RPMI7951 (cell line): ENCODE measurements at places on chromosomes 1 and 21.

- peak; percentile 28 for DNase-seq
Measured at GRCh38 chr1:178371235-178371634, 125.5 kb downstream of the CLEC20A start.

- DNase-seq = no peak
Measured at GRCh38 chr1:31758823-31759222, 5.3 kb downstream of the ADGRB2 start.

DNA sequence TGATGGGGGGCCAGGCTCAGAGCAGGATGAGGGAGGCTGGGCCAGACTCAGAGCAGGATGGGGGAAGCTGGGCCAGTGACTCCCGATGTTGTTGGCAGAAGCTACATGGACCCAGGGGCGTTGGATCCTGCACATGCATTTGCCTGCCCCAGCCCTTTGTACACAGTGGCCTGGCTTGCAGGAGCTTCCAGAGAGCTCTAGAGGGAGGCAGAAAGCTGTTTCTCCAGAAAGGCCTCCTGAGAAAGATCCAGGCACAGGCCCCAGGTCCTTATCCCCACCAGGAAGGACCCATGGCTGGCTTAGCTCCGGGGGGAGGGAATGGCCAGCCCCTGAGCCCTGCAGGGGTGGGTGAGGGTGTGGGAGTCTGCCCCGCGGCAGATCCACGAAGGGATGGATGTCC is 106.6 kb upstream of the ACTRT2 start:
- no peak for DNase-seq

DNA sequence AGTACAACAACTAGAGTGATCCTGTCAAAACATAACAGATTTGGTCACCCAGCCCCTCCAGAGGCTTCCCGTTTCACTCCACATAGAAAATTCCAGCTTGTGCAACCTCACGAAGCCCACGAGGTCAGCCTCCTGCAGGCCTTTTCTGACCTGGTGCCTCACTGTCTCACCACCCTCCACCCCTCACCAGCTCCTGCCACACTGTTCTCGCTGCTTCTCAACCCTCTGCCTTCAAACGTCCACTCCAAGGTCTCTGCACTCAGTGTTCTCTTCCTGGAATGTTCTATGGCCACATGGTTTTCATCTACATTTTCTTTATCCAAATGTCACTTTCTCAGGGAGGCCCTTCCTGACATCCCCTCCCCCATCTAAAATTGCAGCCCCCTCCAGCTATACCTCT is 178.9 kb downstream of the DHRS3 start:
- DNase-seq = no peak

GRCh38 chr1:215005656-215006345 is 76.7 kb upstream of the KCNK2 start:
- DNase-seq = peak; percentile 36

DNA sequence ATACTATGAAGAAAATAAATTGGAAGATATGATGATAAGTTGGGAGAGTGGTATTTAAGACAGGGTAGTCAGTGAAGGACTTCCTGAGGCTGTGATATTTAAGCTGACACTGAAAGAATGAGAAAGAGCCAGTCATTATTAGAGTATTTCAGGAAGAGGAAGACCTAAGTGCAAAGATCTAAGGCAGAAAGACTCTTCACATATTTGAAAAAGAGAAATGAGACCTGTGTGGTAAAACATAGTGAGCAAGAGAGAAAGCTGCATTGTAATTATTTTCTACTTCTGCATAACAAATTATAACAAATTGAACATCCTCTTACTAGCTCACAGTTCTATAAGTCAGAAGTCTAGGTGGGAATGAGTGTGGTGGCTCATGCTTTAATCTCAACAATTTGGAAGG is 34.6 kb upstream of the DOCK7 start:
- DNase-seq = no peak

DNA sequence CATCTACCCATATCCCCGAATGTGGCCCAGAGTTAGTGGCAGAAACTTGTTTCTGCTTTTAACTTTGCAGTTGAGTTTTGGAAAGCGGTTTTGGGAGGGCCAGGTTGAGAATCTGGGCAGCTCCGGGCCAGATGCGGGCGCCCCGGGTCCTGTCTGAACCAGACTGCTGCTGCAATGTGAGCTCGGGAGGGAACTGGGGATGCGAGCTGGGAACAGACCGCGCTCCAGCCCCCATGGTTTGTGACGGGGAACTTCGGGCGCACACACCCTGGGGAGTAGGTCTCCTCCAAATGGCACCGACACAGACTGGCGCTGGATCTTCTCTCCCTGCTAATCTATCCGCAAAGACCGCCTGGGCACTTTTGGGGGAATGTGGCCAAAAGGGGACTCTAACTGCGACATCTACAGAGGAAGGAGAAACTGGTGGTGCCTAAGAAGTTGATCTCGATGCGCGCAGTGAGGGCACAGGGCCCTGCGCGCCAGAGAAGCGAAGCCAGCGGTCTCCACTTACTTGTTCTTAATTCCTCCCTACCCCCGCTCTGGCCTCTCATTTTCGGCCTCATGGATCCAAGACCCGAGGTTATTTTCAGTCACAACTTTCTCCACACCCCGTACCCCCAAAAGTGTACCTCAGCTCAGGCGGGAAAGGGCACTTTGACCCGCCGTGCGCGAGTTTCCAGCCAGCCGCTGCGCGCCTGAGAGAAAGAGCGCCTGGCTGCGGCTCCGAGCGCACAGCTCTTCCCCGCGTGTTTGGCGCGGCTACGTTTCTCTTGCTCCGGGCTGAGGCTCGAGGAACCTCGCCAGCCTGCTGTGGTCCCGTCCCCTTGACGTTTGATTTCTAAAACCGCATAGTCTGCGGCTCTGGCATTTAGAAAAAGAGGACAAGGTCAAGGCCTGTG is 411.0 kb upstream of the ESRRG start:
- DNase-seq = no peak

- DNase-seq = no peak
Measured at GRCh38 chr1:43279161-43279560, 6.2 kb downstream of the C1orf210 start.
